Hepatocyte (in vitro differentiated cells): ENCODE measurements at places on chromosomes 12 and 14.

DNA sequence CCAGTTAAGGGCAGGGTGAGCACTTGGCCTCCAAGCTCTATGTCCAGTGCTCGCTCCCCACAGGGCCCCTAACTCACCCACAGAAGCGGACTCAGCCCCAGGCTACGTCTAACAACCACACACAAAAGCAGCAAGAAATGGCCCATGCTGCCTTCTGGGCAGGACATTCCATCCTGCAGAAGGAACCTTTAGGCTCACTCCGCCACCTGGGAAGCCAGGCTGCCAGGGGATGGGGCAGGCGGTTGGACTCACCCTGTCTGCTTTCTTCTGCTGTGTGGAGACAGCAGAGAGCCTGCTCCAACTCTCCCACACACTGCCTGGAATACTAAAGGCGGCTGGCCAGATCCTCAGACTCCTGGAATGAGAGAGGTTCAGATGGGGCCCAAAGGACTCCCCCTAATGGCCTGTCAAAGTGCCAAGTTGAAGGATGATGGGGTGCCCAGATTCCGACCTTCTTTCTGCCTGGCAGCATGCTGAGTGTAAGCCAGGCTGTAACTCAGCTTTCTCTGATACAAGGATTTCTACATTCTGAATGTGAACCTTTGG, 27.7 kb upstream of the BLTP3B start:
- DNase-seq, result no peak

DNA sequence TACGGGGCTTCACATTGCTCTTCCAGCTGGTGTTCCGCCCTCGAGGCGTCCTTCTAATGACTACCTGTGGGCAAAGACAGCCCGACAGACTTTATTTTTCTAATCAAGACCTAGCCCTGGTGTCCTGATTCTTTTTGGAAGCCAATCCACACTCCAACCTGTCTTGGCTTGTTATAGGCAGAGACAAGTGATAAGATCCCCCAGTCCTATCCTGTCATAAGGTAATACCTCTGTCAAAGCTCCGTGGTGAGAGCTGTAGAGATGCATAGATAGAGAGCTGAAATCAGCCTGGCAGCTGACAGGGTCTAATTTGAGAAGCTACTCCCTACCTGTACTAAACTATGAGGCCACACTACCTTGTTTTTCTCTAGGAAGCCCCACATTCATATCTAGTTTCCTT, 11.5 kb upstream of the WNK1 start:
- no peak for DNase-seq

- peak; percentile 79 for DNase-seq
Measured at GRCh38 chr12:55724226-55724939, 4.2 kb downstream of the RDH5 start.

DNA sequence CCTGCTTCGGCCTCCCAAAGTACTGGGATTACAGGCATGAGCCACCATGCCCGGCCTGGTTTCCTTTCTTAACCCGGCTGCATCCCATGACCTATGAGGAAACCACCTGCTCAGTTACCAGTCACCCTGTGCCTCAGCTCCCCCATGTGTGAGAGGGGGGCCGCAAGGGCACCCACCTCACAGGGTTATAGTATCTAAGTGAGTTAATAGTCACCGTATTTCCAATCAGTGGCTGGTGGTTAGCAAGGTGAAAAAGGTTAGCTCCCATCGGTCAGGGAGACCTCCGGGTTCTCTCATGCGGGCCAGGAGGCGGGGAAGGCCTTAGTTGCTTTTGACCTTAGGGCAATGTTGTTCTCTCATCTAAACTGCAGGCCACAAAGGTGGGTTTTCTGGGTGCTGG, 6.7 kb downstream of the LRP1 start:
- no peak for DNase-seq

GRCh38 chr12:112738531-112738930, 53.0 kb upstream of the RPH3A start:
- DNase-seq, result no peak

DNA sequence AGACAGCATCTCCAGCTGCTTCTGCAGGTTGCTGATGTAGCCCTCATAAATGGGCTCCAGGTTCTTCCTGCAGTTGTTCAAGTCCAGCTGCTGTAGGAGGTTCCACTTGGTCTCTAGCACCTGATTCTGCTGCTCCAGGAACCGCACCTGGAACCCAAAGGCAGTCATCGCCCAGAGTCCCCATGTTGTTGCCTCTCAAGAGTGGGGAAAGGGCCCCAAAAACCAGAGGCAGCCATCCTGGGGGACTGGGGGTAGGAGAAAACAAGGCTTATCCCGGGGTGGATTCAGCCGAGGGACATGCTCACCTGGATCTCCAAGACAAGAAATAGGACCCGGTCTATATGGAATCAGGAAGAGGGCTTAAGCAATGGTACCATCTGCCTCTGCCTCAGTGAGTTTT, 2.3 kb downstream of the KRT72 start:
- no peak for DNase-seq

GRCh38 chr14:104105822-104106470, 20.4 kb downstream of the ASPG start:
- no peak for DNase-seq

DNA sequence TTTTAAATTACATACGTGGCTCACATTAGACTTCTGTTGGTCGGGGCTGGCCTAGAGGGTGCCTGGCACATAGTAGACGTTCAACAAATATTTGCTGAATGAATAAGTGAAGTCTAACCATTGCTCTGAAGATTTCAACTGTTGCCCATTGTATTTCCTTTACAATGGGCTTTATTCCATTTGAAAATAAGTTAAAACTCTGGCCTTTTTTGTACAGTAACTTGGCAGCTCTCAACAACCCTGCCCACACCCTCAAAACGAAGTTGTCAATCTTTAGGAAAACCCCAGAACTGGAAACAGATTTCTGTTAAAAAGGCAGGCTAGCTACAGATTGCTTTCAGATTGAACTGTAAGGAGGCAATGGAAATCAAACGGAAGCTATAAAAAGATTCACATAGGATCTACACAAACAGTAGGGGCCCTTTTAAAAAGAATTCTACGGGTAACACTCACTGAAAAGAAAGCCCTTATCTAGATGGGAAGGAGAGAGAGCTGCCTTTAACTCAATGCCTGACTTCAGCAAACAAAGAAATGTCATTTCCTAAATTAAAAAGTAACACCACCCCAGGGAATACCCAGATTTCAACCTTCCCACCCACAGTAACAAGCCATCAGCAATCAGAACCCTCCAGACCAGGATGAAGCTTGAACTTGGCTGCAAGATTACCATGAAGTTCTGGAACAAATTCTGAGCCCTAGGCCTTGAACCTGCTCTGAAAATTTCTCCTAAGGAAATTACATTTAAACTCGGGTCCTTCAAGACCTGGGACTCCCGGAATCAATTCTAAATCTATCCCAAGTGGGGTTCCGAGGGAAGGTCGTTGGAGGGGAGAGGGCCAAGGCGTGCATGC, 1.4 kb downstream of the WSB2 start:
- DNase-seq, result no peak

DNA sequence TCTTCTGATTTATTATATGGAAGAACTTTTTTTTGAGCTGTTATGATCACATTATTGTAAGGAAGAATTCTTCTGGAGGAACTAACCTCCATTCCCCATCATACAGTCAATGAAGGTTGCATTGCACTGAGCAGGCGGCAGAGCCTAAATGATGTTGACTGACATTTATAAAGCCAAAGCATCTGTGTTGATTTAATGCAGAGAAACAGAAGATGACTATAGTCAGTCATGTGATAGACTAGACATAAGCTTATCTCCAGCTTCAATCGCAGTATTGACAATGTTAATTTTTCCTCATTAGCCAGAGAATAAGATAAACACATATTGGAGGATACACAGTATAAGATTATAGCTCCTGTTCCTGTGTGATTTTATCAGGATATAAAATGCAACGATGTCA, 82.0 kb downstream of the PRICKLE1 start:
- DNase-seq, result no peak

GRCh38 chr14:32078023-32078857, 1.1 kb downstream of the ARHGAP5 start:
- DNase-seq, result peak; percentile 64

GRCh38 chr12:52945389-52946232, 3.3 kb upstream of the KRT18 start:
- DNase-seq, result peak; percentile 85

DNA sequence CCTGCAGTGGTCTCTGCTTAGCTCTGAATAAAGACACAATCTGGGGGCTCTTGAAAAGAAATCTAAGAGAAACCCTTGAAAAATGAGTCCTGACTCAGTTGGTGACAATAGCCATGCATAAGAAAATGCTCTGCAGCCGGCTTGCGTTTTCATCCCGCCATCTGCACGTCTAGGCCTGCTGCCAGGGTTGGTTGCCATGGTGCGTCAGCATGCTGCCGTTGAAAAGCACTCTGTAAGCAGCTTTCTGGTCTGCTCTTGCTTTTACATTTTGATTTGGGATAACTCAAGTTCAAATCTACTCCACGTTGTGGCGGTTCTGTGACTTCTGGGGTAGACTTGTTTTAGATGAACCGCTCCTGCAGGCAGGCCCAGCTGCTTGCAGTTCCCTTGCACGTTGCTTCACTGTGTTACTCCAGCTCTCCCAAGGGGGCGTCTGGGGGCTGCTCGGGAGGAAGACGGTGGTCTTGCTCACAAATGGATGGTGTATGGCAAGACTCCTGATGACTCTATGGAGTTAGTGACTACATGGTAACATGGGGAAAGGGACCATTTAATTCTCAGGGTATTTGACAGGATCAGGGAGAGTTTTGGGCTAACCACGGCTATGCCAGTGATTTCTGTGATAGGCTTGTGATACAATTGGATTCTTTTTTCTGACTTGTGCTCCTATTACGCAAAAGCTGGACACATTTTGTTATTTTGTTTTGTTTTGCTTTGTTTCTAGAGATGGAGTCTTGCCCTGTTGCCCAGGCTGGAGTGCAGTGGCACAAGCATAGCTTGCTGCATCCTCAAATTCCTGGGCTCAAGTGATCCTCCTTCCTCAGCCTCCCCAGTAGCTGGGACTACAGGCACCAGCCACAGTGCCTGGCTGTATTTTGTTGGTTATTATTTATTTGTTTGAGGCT, 15.8 kb downstream of the WNT5B start:
- peak; percentile 64 for DNase-seq

- no peak for DNase-seq
Measured at GRCh38 chr14:70359076-70359424, 433 bp downstream of the COX16 start.

DNA sequence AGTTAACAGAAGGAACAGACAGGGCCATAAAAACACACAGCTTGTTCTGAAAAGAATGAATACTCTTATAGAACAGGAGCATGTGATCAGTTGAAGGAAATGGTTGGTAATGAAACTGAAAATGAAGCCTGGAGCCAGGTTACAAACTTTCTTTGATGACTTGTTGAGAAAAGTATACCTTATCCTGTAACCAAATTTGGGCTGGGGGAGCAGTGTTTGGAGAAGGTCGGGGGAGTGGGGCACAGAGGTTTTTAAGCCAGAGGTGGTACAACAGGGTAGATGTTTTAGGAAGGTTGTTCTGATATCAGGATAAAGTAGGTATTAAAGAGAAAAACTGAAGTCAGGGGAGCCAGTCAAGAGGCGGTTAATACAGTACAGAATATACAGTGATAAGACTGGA, 8.2 kb downstream of the GOLT1B start:
- no peak for DNase-seq

- DNase-seq, result no peak
Measured at GRCh38 chr12:112901271-112901670, 5.5 kb upstream of the OAS1 start.

DNA sequence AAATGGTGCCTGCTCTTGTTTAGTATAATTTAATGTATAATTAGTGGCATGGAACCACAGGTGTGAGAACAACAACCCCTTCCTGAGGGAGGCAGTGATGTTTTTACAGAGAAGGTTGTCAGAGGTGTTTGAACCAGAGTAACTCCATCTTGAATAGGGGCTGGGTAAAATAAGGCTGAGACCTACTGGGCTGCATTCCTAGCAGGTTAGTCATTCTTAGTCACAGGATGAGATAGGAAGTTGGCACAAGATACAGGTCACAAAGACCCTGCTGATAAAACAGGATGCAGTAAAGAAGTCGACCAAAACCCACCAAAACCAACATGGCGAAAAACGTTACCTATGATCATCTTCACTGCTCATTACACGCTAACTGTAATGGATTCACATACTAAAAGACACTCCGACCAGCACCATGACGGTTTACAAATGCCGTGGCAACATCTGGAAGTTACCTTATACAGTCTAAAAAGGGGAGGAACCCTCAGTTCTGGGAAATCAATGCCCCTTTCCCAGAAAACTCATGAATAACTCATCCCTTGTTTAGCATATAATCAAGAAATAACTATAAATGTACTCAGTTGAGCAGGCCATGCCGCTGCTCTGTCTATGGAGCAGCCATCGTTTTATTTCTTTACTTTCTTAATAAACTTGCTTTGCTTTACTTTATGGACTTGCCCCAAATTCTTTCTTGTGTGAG, 47.8 kb upstream of the LTA4H start:
- no peak for DNase-seq

DNA sequence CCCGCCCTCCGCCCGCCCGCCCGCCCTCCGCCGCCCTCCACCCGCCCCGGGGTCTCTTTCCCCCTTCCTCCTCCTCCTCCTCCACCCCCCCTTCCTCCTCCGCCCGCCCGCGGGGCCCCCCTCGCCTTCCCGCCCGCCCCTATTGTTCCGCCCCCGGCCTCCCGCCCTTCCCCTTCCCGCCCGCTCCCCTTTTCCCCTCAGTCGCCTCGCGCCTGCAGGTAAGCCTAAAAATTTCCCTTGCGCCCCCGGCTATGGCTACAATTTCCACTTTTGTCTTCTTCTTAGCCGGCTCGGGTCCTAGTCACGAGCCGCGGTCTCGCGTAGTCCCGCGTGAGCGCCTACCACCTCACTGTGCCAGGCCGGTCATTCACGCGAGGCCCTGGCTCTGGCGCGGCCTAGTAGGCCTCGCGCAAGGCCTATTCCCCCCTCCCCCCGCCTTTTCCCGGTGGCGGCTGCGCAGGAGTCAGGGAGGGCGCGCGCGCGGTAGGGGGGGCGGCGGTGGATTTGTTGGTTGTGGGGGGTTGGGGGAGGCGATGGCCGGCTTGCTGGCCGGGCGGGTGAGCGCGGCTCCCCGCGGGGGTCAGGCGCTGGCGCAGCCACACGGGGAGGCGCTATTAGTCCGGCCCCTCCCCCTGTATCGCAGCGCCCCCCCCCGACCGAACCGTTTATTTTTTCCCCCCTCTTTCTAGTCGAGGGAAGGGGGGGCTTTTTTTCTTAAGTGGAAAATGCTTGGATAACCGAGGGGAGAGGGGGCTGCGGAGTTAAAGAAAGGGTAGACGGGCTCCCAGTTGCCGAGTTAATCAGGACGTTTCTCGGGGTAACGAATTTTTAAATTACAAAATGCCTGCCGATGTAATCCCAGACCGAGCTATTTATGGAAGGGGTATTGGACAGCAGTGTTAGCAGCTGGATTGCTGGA, 516 bp downstream of the PCBP2 start:
- peak; percentile 93 for DNase-seq

DNA sequence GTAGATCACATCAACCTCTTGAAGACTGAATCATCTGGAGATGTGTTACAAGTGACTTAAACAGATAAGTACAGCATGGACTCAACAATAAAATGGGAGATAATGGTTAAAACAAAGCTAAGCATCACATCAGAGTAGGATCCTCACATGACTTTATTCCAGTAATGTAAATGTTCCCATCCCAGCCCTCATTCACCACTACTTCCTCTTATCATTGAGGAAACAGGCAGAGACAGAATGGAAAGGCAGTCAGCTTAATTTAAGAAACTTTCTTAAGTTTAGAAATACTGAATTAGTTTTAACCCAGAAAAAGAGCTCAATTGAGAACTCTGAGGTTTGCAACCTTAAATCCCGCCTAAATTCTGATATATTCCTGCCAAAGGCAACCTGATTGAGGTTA, 1.2 kb upstream of the ALG10 start:
- no peak for DNase-seq

GRCh38 chr14:61231810-61232209, 49.3 kb downstream of the TMEM30B start:
- DNase-seq, result no peak

- peak; percentile 30 for DNase-seq
Measured at GRCh38 chr12:388541-389141, 479 bp downstream of the KDM5A start.
